ENCODE measurements at places on chromosomes 1 and 21.

- DNase-seq = no peak
Measured at GRCh38 chr1:53869454-53870117, 20.0 kb downstream of the YIPF1 start.

- no peak for DNase-seq
Measured at GRCh38 chr1:89261926-89262515, 10.6 kb downstream of the GBP5 start.

GRCh38 chr1:47587891-47588582 lies 150.2 kb downstream of the FOXD2 start:
- DNase-seq = no peak

- no peak for DNase-seq
Measured at GRCh38 chr21:41891132-41891531, 12.0 kb upstream of the PRDM15 start.

All from activated effector memory CD4-positive, alpha-beta T cell treated with anti-CD3 and anti-CD28 coated beads, Interleukin-2, amount 50 U/mL, for 16 hours (primary cell).